Erythroblast (primary cell): ENCODE measurements at places on chromosomes 6 and 20.

- no peak for DNase-seq
Observed at GRCh38 chr20:5524896-5525295, 208.1 kb upstream of the PROKR2 start.

GRCh38 chr6:76230711-76231110 is 158.2 kb upstream of the IMPG1 start:
- no peak for DNase-seq

GRCh38 chr6:140811642-140812041 is 1321.1 kb upstream of the GJE1 start:
- no peak for DNase-seq

DNA sequence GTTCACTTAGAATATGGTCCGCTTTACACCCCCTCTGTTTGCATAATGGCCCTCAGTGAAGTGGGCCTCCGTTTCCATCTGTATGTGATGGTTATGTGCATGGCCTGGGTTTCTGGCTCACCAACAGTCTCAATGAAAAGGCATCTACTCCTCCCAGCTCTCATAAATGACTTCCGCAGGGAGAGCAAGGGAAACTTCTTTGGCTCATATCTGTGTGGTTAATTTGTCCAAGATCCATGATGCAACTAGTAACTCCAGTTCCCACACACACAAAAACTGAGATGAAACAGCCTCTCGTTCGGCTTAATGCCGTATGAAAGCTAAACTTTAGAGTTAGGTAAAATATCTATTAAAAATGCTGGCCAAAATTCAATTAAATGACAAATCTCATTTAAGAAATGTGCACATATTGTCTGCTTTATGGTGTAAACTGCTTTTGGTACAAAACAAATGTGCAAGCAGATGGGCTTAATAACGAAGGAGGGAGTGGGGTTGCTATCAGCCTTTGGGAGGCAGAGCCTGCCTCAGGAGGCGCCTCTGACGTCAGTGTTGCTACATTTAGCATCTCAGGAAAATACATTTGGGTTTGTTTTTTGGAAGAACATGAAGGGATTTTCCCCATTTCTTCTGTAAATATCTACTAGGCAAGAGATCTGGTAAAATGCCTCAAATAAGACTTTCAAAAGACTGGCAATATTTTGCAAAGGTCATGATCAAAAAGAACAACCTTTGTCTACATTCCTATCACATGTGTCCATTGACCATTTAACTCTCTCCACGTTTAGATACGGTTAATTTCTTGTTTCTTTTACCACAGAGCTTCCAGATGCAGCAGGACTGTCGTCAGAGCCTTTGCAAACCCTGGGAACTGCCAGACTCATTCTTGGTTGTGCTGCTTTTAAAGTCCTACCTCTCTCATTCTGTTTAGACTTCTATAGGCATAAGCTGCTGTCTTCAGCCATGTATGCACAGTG is 96.8 kb downstream of the ARMC2 start:
- DNase-seq: no peak

- no peak for DNase-seq
Observed at GRCh38 chr6:111724039-111724438, 118.4 kb upstream of the TRAF3IP2 start.

- DNase-seq: peak; percentile 28
Observed at GRCh38 chr20:46568570-46569129, 18.2 kb upstream of the OCSTAMP start.

GRCh38 chr6:36326356-36326995 is 10.2 kb downstream of the BNIP5 start:
- no peak for DNase-seq

GRCh38 chr20:32991383-32991782 is 12.8 kb downstream of the SUN5 start:
- no peak for DNase-seq

DNA sequence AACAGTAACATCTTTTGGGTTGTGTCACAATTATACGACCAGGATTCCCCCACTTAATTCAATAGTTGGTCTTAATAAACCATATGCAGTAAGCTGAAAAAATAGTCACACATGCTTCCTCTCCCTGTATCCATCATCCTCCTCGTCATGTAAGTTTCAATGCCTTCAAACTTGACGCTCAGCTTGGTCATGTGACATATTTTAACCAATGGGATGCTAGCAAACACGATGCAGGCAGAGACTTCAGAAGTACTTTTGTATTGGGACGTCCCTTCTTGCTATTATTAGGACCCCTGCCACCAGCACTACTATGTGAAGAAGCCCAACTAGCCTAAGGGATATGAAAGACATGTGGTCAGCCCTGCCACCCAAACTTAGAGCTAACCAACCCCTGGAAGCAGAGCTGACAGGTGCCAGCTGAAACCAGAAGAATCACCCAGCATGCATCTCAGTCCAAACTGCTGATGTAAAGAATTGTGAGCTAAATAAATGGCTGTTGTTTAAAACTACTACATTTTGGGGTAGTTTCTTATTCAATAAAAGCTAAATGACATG is 49.3 kb downstream of the CGA start:
- DNase-seq: peak; percentile 1

- no peak for DNase-seq
Observed at GRCh38 chr6:110532431-110532830, 56.0 kb upstream of the SLC22A16 start.

GRCh38 chr20:62942456-62942855 is 4.5 kb downstream of the GID8 start:
- no peak for DNase-seq
